ENCODE measurements at places on chromosomes 16 and 17. TPM values are rescaled to one million over a fixed set of nuclear protein-coding genes. Genes with fewer than 3 reads are reported as not detected.

DNA sequence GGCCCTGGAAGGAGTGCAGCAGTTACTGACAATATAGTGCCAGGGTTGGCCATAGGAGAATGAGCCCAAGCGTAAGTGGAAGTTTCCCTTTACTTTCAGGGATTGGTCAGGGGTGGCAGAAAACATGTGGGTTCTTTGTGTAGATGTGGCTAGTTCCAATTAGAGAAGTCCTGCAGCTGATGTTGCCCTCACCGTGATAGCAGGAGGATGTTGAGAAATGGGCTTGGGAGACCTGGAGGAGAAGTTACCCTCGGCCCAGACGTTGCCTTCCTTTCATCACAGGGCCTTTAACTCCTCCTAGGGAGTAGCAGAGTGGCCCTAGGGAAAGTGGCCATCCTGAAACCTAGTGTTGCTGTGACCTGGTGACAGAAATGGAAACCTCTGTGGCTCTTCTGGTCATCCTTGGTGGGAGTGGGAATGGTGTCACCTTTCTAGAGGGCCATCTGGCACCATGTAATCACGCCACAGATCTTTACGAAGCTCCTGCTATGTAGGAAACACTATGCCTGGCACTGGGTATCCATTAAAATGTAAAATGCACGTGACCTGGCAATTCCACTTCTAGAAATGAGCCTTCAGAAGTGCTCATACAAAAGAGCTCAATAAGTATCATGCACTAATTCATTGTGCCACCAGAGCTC lies 6.7 kb downstream of the TMEM92 start:
- no peak for DNase-seq

DNA sequence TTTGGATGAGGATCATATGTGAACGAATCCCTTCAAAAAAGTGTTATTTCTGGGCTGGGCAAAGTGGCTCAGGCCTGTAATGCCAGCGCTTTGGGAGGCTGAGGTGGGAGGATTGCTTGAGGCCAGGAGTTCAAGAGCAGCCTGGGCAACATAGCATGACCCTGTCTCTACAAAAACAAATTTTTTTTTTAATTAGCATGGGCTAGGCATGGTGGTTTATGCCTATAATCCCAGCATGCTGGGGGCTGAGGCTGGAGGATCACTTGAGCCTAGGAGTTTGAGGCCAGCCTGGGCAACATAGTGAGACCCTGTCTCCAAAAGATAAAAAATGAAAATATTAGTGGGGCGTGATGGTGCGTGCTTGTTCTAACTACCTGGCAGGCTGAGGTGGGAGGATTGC lies 4.6 kb downstream of the TAOK1 start:
- DNase-seq: no peak

Gene UMOD
- not detected for total RNA-seq

DNA sequence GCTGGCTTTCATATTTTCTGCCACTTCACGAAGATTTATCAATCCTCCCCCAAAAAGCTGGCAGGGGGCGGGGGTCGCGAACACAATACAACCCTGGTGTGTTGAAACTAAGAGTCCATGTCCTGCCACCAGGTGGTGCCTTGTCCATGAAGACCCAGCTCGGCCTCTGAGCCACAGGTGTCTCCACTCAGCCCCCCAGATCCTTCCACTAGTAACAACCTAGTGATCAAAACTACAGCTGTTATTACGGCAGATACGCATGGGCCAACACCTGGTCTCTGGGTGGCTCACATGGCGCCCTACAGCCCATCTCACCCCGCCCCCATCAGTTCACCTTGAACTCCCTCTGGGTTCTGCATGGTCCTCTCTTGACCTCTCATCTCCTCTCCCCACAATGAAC lies 27.7 kb downstream of the USP7 start:
- no peak for DNase-seq

Gene CLEC10A
- 10.3 TPM for total RNA-seq

- DNase-seq: no peak
Observed at GRCh38 chr17:61299517-61300513, 99.8 kb upstream of the TBX2 start.

Gene NPW
- not detected for total RNA-seq

DNA sequence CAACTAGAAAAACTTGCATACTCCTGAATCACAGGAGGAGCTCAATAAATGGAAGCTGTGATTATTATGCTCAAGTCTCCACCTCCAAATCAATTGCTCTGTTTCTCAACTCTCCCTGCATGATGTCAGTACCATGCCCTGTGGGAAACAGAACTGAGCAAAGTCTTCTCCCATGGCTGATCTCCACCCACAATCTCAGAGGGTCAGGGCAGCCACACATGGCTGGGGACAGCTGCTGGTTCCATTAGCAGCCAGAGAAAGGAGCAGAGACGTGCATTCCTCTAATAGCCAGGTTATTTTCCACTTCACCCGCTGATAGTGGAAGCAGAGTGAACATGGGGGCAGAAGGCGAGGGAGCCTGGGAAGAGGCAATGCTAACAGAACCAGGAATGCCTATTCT lies 85.5 kb upstream of the TMEM132E start:
- DNase-seq: no peak

DNA sequence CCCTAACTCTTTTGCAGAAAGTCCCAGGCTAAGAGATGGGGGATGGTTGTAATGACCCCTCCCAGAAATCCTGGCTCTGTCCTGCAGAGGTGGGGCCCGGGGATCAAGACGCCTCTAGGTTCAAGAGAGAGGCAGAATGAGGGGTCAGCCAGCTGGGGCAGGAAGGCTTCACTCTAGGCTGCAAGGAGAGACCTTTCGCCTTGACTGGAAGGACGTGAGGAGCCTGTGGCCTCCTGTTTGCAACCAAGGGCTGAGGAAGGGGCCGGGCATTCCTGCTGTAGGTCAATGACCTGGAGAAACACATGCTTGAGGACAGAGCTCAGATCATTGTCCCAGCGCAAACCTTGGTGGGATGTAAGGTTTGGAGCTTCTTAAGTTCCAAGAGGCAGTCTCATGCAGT lies 8.7 kb upstream of the CETP start:
- no peak for DNase-seq

GRCh38 chr17:21368545-21369246 lies 7.5 kb upstream of the KCNJ12 start:
- no peak for DNase-seq

DNA sequence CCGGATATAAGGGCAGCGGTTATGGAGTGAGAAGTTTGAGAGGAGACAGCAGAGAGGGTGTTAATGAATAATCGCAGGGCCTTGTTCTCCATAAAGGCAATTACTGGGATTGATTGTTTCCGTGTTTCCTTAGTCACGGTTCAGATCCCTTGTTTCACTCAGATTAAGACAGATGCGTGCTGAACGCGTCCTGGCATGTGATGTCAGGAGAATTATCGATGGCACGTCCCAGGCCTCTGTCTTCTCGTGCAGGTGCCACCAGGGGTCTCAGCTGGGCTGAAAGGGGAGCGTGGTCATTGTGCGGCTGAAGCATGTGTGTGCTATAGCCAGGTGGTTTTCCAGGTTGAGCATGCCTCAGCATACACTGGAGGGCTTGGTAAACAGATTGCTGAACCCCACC lies 142.4 kb upstream of the NOL11 start:
- DNase-seq: no peak

GRCh38 chr17:41678907-41679739 lies 9.6 kb upstream of the EIF1 start:
- no peak for DNase-seq

Gene SOX8
- 0.61 TPM for total RNA-seq

Gene CACNG1
- not detected for total RNA-seq

Gene ARHGAP23
- 74.4 TPM for total RNA-seq

Gene BIRC5
- 3.5 TPM for total RNA-seq

Gene RNF43
- 19.1 TPM for total RNA-seq

Gene HSD11B2
- total RNA-seq: 1.0 TPM

- DNase-seq: no peak
Observed at GRCh38 chr16:17278988-17279387, 191.8 kb downstream of the XYLT1 start.

GRCh38 chr16:74015953-74016352 lies 280.7 kb upstream of the PSMD7 start:
- DNase-seq: no peak

DNA sequence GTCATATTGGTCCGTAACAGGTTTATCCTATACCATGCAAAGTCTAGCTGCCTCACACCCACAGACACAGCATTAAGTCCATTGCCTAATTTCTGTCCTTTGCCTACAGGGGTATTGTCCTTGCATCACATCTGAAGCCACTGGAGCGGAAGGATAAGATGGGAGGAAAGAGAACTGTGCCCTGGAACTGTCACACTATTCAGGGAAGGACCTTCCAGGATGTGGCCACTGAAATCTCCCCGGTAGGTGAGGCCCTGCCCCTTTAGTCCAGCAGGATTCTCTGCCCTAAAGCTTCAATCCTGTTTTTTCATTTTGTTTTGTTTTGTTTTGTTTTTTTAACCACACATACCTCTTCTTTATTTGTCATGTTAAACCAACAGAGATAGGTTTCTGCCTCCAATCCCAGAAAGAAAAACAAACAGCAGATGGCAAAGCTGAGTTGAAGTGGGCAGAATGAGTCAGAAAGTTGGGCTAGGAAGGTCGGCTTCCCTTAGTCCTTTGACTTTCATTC lies 2.2 kb upstream of the EFTUD2 start:
- DNase-seq: no peak

DNA sequence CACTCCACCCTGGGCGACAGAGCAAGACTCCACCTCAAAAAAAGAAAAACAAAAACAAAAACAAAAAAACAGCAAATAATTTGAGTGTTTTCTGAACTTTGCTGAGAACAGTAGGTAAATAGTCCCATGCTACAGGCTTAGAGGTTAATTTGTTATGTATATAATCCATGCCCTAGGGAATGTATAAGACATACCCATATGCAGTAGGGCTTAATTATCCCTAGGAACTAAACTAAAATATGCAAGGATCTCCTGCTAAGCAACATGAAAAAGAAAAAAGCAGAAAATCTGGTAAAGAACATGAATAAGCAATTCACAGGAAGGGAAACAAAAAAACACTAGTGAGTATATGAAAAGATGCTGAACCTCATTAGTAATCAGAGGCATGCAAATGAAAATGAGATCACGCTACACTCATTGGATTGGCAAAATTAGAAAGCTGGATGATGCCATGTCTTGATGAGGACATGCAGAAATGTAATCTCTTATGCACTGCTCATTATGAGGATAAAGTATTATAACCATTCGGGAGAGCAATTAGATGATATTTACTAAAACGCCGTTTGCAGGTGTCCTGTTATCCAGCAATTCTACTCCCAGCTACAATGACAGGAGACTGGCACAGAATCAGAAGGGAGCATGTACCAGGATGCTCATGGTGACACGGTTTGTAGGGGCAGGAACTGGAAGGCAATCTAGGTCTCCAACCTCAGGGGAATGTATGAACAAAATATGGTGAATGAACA lies 5.6 kb downstream of the KCTD13 start:
- no peak for DNase-seq

Gene PDE6G
- total RNA-seq: 1.0 TPM

Gene BAHCC1
- total RNA-seq: 20.0 TPM

- no peak for DNase-seq
Observed at GRCh38 chr17:4270736-4271135, 7.0 kb upstream of the ANKFY1 start.

Gene CHD9NB
- total RNA-seq: 55.0 TPM

DNA sequence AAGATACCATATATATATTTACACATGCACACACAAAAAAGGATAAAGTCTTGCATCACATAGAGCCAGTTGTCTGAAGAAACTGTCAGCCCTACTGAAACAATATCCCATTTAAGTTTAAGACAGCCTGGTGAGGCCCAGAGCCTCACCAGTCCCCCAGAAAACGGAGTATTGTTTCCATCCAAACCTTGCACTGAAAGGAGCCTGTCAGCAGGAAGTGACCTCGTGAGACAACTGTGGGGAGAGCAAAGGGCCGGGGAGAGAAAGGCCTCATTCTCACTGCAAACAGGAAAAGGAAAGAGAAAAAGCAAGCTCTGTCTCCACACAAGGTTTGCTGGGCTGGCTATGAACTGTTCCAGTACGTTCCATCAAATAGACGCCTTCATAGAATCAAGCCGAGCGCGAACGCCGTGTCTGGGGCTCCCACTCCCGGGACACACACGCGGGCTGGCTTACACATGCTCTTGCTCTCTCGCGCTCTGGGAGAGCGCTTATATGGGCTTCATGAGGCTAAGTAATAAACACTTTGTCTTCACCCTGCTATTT lies 44.4 kb upstream of the ZFHX3 start:
- peak; percentile 50 for DNase-seq

GRCh38 chr16:986925-987582 lies 5.5 kb downstream of the SOX8 start:
- DNase-seq: no peak

Gene PIRT
- total RNA-seq: not detected

Gene PITPNM3
- 12.4 TPM for total RNA-seq

Gene CDH3
- 11.5 TPM for total RNA-seq

Gene EXOC3L1
- total RNA-seq: 15.6 TPM

DNA sequence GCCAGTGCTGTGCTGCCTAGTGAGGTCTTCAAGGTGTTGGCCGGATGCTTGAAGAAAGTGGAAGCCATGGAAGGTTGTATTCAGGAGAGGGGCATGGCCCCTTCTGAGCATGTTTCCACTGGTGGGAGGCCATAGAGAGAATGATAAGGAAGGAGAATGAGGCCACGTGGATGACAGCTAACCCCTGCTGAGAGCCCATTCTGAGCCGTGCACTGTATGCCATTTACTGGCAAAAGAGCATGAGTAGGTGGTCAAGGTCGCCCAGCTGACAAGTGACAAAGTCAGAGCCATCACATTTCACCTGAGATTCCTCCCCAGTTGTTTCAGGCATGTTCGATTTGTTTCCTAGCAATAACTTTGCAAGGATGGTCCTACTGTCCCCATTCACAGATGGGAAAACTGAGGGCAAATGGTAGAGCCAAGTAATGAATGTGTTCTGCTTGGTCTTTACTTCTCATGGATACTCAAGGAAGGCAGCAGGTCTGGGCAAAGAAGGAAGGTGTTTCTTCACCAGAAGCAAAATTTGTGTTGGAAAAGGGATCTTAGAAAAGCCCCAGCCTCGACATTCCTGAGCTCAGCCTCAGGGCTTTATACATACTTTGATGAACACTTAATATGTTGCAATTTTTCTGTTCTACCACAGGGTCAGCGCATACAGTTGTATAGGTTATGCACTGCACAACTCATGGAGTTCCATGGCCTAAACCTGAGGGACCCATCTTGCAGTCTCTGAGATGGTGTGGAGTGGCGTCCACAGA lies 10.5 kb upstream of the NKD1 start:
- no peak for DNase-seq

Gene TBC1D3C
- total RNA-seq: not detected

Gene PAQR4
- 6.1 TPM for total RNA-seq

DNA sequence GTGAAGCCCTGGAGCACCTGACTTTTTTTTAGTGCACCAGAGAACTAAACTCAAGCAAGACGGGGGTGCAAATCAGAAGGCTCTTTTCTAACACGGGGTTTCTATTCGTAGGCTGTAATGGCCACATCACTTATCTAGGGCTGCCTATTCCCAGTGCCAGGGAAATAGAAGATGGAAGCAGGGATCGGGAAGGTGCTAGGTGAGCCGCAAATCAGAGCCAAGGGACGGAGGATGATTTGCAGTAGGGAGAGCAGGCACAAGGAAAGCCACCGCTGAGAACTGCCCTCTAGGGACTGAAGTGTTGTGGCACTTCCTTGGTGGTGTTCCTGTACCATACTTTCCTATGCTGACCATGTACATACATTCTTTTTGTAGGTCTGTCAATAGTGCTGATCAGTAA lies 7.8 kb upstream of the SLC46A1 start:
- DNase-seq: no peak

- DNase-seq: no peak
Observed at GRCh38 chr17:59409336-59410048, 78.0 kb downstream of the YPEL2 start.
